ENCODE measurements at places on chromosomes 3 and 15. TPM values are rescaled to one million over a fixed set of nuclear protein-coding genes. Genes with fewer than 3 reads are reported as not detected.

The HRG gene
- not detected for total RNA-seq

The CCDC9B gene
- total RNA-seq, result 19.3 TPM

The SAMD7 gene
- total RNA-seq, result not detected

The HSPBAP1 gene
- 5.8 TPM for total RNA-seq

The RETNLB gene
- not detected for total RNA-seq

The SCAMP5 gene
- 12.1 TPM for total RNA-seq

The PLSCR2 gene
- not detected for total RNA-seq

The ANKUB1 gene
- not detected for total RNA-seq

The ZNF660 gene
- not detected for total RNA-seq

The TNFAIP8L3 gene
- 34.7 TPM for total RNA-seq
